ENCODE measurements at places on chromosomes 7 and 10.

- no peak for DNase-seq
Measured at GRCh38 chr10:130745821-130746220, 565.7 kb downstream of the TCERG1L start.

DNA sequence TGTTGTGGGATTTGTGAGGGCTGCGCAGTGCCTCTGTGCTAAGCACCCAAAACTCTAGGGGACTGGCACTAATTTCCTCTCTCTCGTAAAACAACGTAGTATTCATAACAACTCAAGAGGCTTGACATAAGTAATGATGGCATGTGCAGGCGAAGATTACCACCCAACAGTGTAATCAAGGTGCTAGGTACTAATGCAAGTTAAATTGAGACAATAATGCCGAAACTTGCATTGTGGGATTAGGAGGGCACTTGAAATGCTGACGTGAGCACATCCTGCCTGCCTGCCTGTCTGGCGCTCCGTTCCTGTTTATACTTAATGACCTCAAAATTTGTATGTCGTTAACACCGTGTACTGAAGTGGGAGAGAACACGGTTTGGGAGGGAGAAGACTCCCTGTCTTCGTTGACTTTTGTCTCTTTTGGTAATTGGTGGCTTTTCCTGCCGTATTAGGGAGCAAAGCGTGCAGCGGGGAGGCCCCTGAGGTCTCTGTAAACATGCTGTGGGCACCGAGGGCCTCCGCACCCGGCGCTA is 139.0 kb downstream of the MGMT start:
- no peak for DNase-seq

DNA sequence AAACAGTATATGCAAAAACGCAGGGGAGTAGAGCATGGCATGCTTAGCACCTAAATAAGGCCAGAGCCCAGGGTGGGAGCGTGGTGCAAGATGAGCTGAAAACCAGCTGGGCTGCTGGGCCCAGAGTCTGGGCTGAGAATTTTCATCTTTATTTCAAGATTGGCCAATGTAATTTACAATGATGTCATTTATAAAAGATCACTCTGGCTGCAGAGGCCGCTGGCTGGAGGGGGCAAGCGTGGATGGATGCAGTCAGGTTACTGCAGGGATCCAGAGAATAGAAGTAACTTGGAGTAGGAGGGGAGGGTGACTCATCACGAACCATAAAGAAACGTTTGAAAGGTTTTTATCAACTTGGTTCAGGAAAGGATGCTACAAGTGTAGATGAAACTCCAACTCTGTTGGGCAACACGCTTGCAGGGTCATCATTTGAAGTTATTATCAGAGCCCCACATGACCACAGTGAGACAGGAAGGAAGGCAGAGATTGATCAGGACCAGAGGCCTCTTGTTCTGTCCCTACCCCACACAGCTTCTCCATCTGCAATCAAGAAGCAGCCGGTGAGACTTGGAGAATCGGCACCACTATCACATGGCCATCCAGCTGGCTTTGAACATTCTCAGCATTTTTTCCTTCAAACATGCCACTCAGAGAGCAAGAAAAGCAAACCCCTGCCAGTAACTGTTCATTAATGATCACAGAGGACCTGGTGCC is 49.2 kb downstream of the ODAD2 start:
- no peak for DNase-seq

GRCh38 chr7:26052706-26053105 is 99.3 kb upstream of the NFE2L3 start:
- peak; percentile 79 for DNase-seq

GRCh38 chr10:22701132-22701826 is 13.1 kb downstream of the PIP4K2A start:
- no peak for DNase-seq

DNA sequence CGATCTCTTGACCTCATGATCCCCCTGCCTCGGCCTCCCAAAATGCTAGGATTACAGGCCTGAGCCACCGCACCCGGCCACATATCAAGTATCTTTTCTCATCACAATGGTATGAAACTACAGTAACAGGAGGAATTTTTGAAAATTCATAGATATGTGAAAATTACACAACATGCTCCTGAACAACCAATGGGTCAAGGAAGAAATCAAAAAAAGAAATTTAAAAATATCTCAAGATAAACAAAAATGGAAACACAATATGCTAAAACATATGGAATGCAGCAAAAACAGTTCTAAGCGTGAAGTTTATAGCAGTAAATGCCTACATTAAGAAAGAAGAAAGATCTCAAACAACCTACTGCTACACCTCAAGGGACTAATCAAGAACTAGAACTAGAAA is 59.8 kb upstream of the ADAM12 start:
- DNase-seq, result no peak

DNA sequence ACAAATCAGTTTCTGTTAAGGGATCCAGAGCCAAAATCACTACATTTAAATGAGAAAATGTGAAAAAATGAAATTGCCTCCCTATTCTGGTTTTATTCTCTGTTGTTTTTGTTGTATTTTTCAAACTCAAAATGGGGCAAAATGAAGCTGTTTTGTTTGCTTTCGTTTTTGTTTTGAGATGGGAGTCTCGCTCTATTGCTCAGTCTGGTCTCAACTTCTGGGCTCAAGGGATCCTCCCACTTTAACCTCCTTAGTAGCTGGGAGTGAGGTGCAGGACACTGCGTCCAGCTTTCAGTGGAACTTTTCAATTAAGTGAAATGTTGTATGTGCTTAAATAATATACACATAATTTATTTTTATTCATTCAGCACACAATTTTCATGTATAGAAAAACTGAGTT is 205.0 kb downstream of the SORCS1 start:
- DNase-seq, result no peak

DNA sequence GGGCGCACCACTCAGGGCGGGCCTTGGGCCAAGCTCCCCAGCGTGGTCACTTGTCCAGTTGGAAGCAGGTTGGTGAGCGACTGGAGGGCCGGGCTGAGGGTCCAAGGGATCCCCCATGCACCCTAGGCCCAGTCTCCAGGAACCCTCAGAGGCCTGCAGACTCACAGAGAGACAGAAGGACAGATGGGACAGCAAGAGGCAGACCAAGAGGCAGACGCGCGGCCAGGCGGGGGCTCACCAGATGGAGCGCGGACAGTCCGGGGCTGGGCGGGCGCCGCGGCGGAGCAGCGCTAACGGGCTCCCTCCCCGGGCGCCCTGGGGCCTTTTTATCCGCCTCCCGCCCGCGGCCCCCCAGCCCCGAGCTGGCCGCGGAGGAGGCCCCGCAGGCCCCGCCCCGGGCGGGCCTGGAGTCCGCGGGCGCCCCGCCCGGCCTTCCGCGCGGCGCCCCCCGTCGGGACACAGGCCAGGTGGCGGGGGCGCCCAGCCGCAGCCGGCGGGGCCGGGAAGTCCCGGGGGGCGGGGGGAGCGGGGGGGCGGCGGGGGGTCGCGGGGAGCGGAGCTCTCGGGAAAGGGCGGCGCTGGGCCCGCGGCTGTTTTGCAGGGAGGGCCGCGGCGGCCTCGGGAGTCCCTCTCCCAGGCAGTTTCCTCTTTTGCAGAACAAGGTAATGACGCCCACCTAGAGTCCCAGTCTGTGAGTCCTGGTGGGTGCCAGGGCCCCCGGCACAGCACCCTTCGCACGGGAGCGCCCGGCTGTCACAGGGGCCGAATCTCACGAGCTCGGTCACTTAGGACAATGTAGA is at the start of gene LOXL4:
Gene LOXL4, minus strand, starts transcription at position 301 of the 800 bp plus-strand sequence. CDS start 5,175 bp downstream, outside the sequence.
- no peak for DNase-seq

GRCh38 chr10:88892222-88892967 is 12.3 kb downstream of the STAMBPL1 start:
- DNase-seq, result no peak

DNA sequence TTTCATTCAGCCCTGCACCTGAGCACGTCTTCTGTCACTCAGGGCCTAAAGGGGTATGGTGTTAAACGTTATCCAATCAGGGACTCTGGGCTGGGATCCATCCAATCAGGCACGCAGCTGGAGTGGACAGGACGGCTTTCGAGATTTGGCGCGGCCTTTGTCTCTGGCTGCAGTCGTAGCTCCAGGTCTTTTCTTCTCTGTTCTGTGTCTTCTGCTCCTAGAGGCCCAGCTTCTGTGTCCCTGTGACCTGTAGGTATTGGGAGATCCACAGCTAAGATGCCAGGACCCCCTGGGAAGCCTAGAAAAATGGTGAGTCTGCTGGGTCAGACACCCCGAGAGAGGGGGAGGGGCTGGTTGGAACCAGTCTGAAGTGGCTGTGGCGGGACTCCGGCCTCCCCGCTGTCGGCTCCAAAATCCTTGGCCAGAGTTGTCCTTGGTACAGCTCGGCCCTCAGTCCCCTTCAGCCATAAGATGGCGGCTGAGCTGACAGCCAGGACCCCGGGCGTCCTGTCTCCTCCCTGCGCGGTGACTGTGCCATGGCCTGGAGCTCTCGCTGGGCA is 11.7 kb upstream of the ZNF680 start:
- peak; percentile 34 for DNase-seq

DNA sequence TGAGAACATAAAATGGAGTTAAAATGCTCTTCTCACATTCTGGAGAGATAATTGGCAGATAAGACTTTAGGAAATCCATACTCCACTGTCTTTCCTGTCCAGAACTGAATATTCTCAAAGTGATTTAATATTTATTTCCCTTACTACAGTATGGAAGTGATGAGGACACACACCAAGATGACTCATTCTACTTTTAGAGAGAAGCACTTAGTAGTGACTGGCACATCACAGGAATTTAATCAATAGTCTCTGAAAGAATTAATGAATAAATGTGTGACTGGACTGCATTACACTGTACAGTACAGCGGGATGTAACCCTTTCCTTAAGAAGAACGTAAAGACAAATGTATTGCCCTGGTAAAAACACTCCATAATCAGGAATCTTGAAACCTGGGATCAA is 116.7 kb downstream of the SEMA3E start:
- peak; percentile 52 for DNase-seq

- no peak for DNase-seq
Measured at GRCh38 chr10:2921956-2922680, 145.2 kb upstream of the PFKP start.

DNA sequence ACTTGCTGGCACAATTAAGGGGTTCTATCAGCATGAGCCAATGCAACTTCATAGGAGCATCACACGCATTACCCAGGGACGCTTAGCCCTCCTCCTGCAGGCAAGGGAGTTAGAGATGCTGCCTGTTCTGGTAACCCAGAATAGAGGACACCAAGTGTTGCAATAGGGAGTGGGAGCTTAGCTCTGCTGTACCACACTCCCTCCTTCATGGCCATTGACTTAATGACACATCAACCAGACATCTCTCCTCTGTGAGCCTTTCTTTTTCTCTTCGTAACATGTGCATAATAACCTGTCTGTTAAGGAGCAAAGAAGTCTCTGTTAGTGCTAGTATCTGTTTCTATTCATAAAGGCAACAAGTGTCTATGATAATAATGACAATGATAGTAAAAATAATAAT is 282.4 kb downstream of the SORCS3 start:
- DNase-seq, result no peak

- peak; percentile 72 for DNase-seq
Measured at GRCh38 chr7:50610521-50611277, 45.5 kb upstream of the DDC start.

DNA sequence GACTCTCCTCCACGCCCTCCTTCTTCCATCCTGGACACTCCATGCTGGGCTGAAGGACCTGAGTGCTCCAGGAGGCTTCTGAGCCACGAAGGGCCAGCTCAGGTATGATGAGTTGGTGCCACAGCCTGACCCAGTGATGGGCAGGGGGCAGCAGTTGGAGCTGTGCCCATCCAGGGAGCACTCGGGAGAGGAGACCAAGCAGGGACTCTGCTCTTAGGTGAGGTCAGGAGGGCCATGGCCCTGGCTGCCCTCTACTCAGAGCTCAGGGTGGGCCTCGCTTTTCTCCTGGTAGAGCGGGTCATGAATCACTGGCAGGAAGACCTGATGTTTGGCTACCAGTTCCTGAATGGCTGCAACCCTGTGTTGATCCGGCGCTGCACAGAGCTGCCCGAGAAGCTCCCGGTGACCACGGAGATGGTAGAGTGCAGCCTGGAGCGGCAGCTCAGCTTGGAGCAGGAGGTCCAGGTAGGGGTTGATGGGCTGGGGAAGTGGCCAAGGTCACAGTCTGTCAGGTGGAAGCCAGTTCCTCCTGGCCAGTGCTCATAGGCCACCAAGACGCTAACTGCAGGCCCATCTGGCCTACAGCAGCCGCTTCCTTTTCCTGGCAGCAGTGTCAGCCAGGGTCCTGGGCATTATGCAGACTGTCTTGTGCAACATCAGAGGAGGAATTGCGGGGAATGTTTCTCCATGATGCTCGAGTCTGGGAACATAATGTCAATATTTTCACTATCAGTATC is 50.8 kb downstream of the ALOX5 start:
- DNase-seq, result no peak

- DNase-seq, result no peak
Measured at GRCh38 chr7:101412976-101413375, 50.3 kb downstream of the COL26A1 start.

DNA sequence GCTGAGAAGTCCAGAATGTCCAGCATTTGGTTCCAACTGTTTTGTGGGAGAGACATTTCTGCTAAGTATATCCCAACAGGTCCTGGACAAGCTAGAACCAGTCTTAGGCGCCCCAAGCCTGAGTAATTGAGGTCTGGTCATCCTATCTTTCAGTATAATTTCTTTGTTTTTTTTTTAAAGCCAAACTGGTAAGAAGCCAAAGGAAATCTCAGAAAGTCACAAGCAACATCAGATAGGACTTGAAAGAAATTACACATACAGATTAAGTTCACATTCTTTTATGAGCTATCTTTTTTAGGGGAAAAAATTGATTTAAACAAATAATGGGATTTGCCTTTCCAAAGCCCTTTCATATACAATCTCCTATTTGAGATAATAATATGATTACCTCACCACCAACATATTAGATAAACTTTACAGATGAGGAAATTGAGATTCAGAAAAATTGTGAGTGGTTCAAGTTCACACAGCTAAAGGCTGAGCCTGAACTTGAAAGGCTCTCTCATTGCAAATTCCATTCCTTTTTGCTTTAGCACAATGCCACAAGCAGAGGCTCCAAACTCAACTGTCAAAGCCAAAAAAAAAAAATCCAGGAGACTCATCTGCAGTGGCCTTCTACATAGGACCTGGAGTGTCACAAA is 15.0 kb downstream of the PDLIM1 start:
- DNase-seq, result peak; percentile 92

DNA sequence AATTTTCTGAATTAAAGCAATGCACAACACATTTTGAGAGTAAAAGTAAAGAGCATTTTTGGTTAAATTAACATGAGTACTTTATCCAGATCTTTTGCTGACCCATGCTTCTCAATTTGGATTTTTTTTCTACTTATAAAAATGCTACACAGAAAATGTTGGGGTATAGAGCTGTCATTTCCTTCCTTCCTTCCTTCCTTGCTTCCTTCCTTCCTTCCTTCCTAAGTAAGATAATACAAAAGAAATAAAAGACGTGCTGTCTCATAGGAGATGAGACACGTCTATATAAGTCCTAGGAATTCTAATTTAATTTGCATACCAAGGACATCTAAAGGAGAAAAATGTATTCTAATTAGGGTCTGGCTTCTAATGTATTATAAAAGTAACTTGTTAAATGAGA is 31.0 kb upstream of the CAV2 start:
- DNase-seq, result no peak

- DNase-seq, result no peak
Measured at GRCh38 chr7:27117887-27118491, 12.6 kb downstream of the HOXA4 start.

- no peak for DNase-seq
Measured at GRCh38 chr10:110613996-110614495, 30.1 kb upstream of the RBM20 start.

Measured in epithelial cell of esophagus (primary cell).